ENCODE measurements at places on chromosomes 5 and 9.

- no peak for DNase-seq
Measured at GRCh38 chr9:72557549-72557948, 36.1 kb downstream of the TMC1 start.

GRCh38 chr5:122788996-122789395 is 14.1 kb downstream of the SNX2 start:
- DNase-seq: no peak

DNA sequence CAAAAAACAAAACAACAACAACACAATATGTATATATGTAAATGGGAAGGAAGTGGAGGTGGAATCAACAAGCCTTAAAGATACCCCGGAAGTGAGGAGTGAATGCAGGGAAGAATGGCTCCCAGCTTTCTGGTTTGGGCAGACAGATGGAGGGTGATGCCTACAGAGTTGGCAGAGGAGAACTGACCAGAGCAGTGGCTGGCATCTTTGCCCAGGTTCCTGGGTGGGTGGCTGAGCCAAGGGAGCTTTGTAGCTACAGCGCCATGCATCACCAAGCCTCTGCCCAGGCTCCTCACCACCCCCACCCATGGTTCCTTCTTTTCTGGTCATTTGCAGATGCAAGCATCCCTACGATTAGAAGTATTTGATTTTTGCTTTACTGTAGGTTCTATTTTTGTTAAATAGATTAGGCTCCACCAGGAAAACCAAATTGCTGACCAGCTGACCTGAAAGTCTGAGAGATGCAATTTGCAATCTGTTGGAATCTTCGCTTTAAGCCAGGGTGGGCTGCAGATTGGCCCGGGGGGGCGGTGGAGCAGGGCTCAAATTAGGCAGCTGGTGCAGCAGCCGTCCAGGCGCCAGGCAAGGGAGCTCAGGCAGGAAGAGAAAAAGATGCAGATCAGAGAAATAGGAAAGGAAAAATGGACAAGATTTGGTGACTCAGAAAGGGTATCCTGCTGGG is 163.3 kb upstream of the TBC1D2 start:
- DNase-seq: no peak

GRCh38 chr5:96338091-96338490 is 95.0 kb downstream of the PCSK1 start:
- no peak for DNase-seq

- no peak for DNase-seq
Measured at GRCh38 chr5:6159832-6160430, 218.4 kb downstream of the MED10 start.

DNA sequence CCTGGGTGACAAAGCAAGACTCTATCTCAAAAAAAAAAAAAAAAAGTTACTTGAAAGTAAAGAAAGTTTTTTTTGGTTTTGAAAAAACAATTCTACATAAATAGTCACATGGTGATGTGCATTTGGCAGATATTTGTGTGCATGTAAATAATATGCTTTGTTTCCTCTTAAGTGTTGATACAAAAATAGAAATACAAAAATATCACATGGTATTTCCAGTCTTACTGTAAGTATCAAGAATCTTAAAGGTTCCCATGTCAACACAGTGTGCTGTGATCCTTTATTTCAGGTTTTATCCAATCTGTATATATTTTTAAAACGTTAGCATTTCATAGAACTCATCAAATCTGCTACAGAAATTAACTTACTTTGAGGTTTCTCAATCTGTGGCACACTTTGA is 521.9 kb downstream of the TLE4 start:
- DNase-seq: no peak

DNA sequence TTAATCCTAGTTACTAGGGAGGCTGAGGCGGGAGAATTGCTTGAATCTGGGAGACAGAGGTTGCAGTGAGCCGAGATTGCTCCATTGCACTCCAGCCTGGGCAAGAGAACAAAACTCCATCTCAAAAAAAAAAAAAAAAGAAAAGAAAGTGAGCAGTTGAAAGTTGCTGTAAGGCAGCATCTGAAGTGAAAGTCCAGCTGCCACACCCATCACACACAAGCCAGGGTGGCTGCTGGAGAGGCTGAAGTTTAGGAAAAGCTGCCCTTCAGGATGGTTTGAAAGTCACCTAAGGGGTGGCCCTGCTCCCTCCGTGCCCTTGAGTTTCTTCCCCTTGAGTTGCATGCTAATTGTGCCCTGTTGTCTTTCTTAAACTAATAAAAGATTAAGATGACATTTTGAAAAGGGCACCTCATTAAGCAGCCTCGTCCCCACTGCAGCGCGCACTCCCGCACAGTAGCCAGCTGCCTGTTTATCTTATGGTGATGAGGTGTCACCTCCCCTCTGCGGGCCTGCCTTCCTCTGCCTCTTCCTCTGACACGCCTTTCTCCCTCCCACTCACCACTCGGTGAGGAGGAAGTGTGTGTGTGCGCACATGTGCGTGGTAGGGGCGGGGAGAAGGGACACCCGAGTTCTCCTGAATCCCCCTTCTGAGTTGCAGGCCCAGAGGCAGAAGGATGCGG is 104.2 kb upstream of the PANK3 start:
- DNase-seq: no peak

- no peak for DNase-seq
Measured at GRCh38 chr9:76198336-76198735, 195.9 kb downstream of the RFK start.

DNA sequence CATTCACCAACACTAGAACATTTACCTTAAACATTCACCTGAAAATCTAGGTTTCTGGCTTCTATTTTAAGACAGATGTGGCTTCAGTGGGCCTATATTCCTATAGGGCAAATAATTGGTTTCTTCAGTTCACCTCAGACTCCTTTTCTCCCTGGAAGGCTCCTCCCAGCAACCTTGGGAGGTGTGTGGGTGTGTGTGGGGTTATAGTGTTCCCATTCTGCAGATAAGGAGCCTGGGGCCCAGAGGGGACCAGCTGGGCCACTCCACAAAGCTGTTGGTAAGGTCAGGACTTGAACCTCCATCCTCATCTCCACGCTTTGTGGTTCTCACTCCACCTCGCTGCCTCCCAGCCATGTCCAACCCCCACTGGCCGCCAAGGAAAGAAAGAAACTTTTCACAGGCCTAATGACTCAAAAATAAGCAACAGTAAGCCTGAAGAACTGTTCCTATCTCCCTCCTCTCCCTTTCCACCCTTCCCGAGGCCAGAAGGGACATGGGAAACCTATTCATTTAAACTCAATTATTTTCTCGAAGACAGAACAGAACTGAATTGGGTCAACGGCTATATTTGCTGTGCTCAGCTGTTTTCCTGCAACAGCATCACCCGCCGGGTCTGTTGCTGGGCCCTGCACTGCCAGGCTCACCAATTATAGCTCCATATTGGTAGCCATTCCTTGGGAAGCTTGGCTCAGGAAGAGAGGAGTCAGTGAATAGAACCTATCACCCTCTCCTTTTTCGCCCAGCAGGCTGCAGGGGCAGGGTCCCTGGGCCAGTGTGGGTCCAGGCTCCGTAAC is 78.5 kb downstream of the DAB2IP start:
- no peak for DNase-seq

DNA sequence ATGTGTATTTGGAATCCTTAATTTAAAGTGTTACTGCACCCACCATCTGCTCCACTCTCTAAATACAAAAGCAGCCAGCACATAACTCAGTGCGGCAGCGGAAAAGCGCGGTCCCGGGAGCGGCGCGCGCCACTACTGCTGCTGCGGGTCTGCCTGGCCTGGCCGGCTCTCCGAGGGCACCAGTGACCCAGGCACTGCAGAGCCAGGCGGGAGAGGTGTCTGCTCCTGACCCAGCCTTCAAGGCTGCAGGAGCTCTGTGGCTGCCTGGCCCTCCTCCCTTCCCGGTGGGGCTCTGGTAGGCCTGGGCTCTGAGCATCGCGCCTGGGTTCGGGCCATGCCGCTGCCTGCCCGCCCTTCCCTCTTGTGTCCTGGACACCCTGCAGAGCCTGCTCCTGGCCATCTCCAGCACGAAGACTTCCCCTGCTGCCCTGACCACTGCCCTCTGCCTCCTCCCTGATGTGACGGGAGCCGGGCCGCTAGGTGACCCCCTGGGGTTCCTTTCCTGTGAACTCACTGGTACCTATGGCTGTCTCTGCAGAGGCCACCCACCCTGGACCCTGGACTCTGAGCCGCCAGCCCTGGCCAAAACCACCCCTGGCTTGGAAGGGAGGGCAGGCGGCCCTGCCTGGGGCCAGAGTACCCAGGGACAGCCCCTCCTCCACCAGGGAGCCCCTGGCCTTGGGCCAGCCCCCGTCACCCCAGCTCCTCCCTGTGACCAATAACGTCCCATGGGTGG is 32.8 kb upstream of the UBAC1 start:
- DNase-seq: no peak

- peak; percentile 69 for DNase-seq
Measured at GRCh38 chr9:121267689-121268597, at the start of gene GSN. Gene GSN, plus strand, starts transcription at chr9:121268162. Its CDS starts 33,810 bp downstream, at chr9:121301972.

DNA sequence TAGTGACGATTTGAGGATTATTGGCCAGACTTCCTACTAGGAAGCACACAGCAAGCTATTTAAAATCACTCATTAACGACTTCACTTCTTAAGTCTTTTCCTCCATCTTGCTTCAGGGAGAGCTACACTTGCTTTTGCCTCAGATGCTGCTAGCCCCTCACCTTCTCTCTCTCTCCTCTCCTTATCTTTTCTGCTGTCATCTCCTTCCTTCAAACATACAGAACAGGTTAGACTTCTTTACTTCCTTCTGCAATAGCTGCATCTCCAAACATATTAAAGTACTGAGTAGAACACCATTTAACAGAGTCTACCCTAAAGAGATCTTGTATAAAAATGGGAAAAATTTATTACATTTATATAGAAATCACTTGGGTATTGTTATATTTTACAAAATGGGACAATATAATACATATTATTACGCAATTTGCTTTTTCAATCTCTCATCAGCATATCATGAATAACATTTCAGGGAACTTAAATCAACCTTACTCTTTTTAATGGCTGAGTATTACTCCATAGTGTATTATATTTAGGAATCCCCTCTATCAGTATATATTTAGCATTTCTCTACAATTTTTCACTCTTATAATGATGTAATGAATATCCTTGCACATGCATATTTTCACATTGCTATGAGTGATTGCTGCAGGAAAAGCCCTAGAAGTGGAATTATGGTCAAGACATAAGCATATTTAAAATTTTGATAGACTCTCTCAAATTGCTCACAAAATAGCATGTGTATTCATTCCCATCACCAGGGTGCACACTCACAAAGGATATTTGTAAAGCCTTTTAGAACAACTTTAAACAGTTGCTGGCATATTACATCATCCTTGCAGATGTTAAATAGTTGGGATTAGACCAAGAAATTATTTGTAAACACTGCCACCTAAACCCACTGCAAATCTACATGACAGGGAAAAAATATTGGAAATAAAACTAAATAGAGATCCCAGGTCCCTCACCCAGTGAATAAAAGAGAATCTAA is 164.5 kb upstream of the NFIB start:
- no peak for DNase-seq

GRCh38 chr9:98007251-98007928 is 24.2 kb downstream of the ANP32B start:
- DNase-seq: no peak
